ENCODE measurements at places on chromosomes 3 and 15.

- no peak for DNase-seq
Observed at GRCh38 chr3:88712552-88712951, 394.9 kb upstream of the EPHA3 start.

- DNase-seq: no peak
Observed at GRCh38 chr3:64221571-64222257, 3.6 kb downstream of the PRICKLE2 start.

DNA sequence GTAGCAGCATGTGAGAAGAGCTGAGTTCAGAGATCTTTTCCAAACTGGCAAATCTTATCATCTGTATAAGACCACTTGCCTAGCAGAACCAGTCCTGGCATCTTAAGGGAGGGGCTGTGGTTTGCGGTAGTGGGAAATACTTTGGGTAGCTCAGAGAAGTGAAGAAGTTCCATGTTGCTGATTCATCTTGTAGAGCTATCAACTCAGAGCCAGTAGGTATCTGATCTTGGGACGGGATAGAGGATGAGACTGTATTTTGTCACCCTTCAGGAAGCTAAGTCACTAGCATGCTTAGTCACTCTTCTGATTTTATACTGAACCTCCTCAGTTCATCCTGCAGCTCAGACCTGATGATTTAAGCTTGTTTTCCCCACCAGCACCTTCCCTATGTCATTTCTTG lies 211.4 kb downstream of the NR1D2 start:
- no peak for DNase-seq

DNA sequence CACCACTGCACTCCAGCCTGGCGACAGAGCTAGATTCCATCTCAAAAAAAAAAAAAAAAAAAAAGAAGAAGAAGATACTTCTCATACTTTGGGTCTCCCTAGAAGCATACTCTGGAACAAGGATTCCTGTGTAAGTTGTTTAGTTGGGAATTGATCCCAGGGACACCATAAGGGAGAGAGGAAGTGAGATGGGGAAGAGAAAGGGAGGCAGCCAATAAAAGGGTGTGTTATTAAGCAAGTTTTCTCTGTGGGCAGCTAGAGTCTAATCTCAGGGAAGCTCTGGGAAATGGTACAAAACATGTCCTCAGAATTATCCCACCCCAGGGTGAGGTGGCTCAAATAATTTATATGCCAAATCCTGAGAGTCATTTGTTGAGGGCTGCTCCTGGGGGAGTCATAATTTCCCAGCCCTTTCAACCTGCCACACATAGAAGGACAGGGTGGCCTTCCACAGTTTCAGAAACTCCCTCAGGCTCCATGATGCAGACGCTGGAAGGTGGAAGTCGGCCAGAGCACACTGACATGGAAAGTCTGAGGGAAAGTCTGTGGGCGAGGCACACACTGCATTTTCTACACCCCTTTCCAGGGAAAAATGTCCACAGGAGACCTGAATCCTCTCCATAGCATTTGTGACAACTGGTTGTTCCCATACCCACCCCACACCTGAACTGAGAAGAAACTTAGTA lies 86.4 kb upstream of the SLC4A7 start:
- DNase-seq: no peak

GRCh38 chr15:68552773-68553172 lies 26.0 kb upstream of the CORO2B start:
- DNase-seq: no peak

DNA sequence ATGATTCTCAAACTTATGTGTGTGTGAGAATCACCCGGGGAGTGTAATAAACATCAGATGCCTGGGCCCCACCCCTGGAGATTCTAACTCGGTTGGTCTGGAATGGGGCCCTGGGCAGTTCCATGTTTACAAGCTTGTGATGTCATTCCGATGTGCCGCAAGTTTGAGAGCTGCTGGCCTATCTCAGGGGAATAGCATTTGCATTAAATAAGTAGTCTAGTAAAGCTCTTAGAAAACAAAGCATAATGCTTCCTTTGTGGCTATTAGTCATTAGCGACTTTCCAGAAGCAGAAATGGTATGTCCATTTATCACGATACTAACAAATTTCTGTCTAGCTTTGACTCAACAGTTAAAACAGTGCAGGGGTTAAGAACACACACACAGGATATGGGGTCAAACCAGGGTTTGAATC lies 20.9 kb downstream of the PGBD4 start:
- DNase-seq: no peak

All from NCI-H187 treated with DMSO at 0.1 percent for 48 hours (cell line).